ENCODE measurements at places on chromosomes 3 and 15.

DNA sequence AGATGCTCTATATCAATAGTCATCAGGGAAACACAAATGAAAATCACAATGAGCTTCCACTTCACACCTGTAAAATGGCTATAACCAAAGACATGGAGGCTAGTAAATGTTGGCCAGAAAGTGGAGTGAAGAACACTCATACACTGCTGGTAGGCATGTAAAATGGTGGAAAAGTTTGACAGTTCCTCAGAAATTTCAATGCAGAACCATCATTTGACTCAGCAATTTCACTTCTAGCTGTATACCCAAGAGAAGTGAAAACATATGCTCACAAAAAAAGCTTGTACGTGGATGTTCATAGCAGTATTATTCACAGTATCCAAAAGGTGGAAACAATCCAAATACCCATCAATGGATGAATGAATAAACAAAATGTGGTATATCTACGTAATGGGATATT lies 19.2 kb upstream of the TOP2B start:
- no peak for DNase-seq

GRCh38 chr3:125166599-125167136 lies 45.9 kb downstream of the SLC12A8 start:
- no peak for DNase-seq

GRCh38 chr3:112230033-112230432 lies 64.0 kb downstream of the SLC9C1 start:
- DNase-seq = no peak

GRCh38 chr3:189781415-189781814 lies 150.2 kb downstream of the TP63 start:
- no peak for DNase-seq

DNA sequence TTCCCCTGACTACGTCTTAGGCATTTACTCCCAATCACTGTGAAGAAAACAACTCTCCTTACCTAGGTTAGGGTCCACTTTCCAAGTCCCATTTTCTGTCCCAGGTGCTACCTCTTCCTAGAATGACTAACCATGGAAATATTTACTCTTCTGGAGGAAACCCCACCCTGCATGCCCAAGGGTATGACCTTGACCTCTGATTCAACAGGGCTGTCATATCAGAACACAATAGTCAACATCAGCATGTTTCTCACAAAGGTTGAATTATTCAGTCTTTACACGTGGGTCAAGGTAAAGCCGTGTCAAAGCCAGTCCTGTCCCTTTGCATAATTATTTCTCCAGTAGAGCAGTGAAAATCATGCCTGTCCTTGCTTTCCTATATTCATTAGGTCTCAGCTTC lies 4.3 kb upstream of the FRMD5 start:
- no peak for DNase-seq

DNA sequence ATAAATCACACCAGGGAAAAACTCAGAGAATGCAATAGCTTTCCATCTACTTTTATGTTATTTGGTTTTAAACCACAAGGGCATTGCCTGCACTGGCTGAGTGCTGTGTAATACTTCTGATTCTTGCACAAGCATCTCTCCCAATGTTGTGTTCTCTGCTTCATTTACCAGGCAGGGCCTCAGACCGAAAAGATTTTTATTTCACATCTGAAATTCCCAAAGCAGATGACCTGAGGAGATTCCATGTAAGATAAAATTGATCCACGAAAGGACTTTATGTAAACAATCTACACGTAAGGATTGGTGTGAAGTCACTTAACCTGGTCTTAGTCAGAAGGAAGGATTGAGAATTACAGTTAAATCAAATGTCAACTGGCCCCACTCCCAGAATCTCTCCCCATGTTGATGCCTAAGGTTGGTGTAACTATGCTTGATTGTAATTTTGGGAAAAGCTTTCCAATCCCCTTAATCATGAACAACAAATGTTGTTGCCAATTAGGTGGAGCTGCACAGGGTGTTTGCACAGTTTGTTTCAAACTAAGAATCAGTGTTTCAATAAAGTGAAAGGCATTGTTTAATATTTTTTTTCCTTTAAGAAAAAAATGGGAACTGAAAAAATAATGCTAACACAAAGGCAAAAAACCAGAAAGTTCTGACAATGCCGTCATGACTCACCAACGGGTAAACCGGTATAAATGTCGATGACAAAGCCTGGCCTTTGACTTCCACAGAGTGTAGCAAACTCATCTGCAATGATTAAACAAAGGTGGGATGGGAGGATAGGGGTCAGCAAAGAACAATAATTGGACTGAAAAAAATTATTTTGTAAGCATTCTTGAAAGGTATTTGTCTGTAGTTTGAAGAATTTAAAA lies 128.6 kb downstream of the DUT start:
- no peak for DNase-seq

- no peak for DNase-seq
These were observed 15.3 kb downstream of the PIGB start for GRCh38 chr15:55334371-55334770.

DNA sequence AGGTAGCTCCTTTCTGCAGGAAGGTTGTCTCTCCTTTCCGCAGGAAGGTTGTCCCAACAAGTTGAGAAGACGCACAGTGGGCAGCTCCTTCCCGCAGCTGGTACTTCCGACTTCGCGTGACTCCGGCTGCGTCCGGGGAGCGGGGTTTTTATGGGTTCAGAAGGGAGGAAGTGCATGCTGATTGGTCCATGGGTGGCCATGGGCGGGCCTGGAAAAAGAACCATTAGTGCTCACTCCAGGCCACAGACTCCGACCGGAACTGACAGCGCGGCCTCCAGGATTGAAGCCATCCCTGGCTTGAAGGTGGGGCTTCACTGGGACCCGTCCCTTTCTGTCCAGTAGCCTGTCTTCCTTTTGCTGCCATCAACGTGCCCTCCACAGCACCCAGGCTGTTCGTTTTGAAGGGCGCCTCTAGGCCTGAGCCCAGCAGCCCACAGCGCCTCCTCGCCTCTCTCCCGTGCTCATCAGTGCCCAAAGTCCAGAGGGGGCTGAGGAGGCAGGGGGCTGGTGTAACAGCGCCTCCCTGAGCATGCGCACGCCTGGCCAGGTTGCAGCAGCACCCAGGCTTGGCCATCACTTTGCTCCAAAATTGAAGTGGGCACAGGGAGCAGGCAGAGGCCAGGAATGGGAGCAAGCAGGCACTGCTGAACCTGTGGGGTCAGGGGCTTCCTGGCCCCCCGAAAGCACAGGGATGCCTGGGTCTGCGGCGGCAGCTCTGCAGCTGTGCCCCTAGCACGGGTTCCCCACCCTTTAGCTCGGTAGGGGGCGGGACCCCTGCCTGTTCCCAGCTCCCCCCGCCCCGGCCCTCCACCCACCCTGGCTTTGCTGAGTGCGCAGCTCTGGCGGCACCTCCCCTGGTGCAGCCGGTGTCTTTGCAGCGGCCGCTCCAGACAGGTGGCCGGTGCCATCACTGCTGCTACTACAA lies 330.6 kb upstream of the MCTP2 start:
- peak; percentile 67 for DNase-seq
